ENCODE measurements at places on chromosomes 3 and 15. TPM values are rescaled to one million over a fixed set of nuclear protein-coding genes. Genes with fewer than 3 reads are reported as not detected.

The KCNH8 gene
- total RNA-seq, result 0.77 TPM

DNA sequence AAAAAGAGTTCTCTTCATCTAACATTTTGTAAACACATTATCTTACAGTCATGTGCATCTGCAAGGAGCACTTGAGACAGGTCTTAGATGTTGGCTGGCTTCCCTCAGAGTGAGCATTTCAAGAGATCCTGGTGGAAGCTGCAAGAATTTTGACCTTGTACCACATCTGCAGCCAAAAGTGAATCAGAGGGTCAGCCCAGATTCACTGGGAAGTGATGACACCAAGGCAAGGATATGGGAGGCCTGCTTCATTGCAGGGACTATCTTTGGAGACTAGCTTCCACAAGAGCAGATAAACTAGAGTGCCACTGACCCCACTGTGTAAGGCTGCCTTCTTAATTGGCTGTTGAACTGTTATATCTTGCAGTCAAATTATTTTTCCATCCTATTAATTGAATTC is 21.3 kb upstream of the GADL1 start:
- no peak for DNase-seq

The HES1 gene
- 102 TPM for total RNA-seq

- DNase-seq, result peak; percentile 61
These were observed 41.5 kb downstream of the CP start for GRCh38 chr3:149180057-149180573.

The SPESP1 gene
- 5.9 TPM for total RNA-seq

- DNase-seq, result no peak
These were observed 81.7 kb downstream of the HCN4 start for GRCh38 chr15:73287019-73287418.

- no peak for DNase-seq
These were observed 20.1 kb downstream of the ALS2CL start for GRCh38 chr3:46673151-46674030.

- no peak for DNase-seq
These were observed 633.4 kb upstream of the KCNMB2 start for GRCh38 chr3:177902876-177903275.

The STARD5 gene
- total RNA-seq, result 34.7 TPM

GRCh38 chr3:78632925-78633553 is 1134.8 kb downstream of the ROBO1 start:
- DNase-seq, result no peak

GRCh38 chr3:1235526-1236120 is 142.8 kb downstream of the CNTN6 start:
- no peak for DNase-seq

The FBXW12 gene
- total RNA-seq, result not detected

DNA sequence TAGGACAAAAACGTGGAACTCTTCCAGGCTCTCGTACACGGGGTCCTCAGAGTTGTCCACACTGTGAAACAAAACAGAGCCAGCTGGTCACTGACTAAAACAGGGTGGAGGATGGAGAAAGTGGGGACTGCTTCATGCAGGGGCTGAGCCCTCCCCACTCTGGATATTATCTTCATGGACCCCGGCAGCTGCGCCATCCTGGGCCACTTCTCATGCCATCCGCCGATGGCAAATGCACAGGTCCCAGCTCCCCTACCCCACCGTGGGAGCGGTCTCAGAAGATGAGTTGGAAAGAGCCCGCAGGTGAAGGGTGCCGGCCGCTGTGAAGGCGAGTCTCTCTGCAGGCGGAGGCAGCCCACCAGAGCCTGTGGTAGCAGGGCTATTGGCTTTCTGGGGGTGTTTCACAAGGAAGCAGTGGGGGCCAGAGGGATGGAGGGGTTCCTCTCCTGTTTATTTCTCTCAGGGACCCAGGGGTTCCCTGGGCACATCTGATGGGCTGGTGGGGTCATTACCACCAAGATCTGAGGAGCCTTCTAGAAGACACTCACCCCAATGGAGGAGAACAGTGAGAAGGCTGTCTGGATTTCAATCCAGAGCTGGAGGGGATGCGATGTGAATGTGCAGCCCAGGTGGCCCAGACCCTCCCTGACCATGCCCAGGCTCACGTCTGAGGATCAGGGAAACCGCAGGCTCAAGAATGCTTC is 177.3 kb downstream of the KLF13 start:
- DNase-seq, result peak; percentile 10

The SNTN gene
- total RNA-seq, result not detected

The PLSCR4 gene
- 54.8 TPM for total RNA-seq

The DPPA4 gene
- total RNA-seq, result 1.9 TPM

GRCh38 chr3:182697345-182697919 is 95.9 kb upstream of the ATP11B start:
- DNase-seq, result no peak

GRCh38 chr3:122620399-122620798 is 42.9 kb downstream of the PARP15 start:
- DNase-seq, result no peak

- no peak for DNase-seq
These were observed 100.6 kb downstream of the SLMAP start for GRCh38 chr3:57856675-57857074.

DNA sequence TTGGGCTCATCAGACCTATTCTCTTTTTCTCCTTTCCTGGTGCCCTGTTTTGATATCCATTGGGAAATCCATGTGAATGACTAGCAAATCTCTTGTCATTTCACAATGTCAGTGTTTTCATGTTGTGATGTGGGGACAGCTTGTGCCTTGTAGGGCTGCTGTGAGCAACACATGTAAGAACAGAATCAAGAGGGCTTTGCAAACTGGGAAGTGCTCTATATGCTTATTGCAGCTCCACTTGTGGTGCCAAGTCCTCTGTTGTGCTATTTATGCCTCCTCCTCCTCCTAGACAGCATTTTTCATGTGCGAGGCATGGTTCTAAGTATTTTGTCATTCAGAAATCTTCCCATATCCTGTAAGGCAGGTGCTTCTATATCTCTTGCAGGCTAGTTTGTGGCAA is 56.4 kb downstream of the ZNF621 start:
- DNase-seq, result no peak

DNA sequence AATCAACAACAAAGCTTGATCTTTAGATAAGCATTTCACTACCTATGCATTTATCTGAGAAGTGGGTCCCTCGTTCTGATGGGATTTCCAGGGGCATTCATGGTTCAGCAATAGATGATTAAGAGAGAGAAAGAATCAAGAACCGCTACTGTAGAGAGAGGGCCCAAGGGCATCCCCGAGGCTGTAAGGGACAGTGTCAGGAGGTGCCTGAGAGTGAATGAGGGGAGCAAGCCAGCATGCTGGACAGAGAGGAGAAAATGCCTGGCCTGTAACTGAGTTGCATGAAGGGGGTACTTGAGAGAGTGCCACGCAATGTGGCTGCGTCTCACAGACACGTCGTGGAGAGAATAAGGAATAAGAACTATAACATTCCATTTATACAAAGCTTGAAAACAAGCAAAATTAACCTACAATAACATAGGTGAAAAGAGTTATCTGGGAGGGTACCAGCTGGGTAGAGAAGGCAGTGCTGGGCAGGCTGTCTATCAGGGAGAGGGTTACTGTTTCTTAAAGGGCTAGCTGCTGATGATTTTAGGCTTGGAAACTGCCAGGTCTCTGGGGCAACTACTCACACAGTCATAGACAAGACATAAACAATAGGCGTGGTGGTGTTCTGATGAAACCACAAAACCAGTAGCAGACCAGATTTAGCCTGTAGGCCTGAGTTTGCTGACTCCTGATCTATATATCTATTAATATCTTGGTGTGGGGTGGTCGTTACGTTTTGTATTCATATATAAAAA is 374.6 kb upstream of the CFAP20DC start:
- DNase-seq, result no peak

GRCh38 chr3:11850003-11850402 is 3.3 kb upstream of the TAMM41 start:
- no peak for DNase-seq

- DNase-seq, result no peak
These were observed 8.8 kb upstream of the LACTB start for GRCh38 chr15:63112871-63113270.

GRCh38 chr3:183385698-183386613 is 42.5 kb downstream of the MCF2L2 start:
- DNase-seq, result peak; percentile 74

The ITIH3 gene
- total RNA-seq, result 0.32 TPM

DNA sequence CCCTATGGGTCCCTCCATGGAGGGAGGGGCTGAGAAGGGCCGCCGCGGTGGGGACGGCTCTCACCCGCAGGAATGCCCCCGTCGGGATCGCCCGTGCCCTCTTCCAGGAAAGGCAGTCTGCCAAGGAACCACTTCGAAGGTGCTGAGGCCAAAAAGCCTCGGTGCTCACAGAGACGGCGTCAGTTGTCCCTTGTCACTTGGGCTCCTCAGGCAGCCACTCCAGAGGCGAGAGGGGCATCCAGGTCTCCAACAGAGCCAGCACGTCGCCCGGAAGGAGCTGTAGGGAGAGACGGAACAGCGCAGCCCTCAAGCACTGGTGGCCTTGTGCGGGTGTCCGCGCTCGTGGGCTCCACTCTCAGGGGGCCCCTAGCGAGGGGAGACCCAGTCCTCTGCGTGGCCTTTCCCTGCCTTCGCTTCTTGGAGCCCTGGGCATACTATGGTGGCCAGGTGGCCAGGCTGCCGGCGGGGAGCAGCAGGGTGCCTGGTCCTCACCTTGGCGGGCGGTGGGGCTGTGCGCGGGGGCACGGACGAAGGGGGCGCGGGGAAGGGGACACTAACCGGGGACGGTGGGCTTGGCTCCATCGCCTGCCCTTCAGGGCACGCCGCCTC is 994 bp downstream of the MESP1 start:
- no peak for DNase-seq

The CLEC3B gene
- 28.9 TPM for total RNA-seq

GRCh38 chr3:21273259-21274025 is 477.6 kb downstream of the ZNF385D start:
- DNase-seq, result no peak

- no peak for DNase-seq
These were observed 140.3 kb downstream of the ADAMTSL3 start for GRCh38 chr15:83794209-83794608.

GRCh38 chr3:178022599-178022998 is 513.6 kb upstream of the KCNMB2 start:
- DNase-seq, result no peak

The FAH gene
- 39.8 TPM for total RNA-seq

The P4HTM gene
- 34.9 TPM for total RNA-seq

The GABRR3 gene
- not detected for total RNA-seq

The LRTM1 gene
- not detected for total RNA-seq

DNA sequence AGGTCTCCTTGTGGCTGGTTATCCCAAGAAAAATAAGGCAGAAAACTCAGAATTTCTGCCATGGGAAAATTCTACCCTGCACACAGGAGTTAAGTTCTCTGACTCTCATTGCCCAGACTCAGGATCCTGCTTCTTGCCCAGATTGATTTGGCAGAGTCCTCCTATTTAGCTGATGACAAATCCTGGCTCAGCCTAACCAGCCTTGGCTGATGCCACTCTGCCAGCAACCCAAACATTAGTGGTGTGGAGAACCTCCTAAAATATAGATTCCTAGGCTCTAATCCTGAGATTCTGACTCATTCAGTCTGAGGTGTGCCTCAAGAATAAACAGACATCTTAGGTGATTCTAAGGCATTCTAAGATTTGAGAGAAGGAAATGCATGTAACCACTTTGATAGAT is 60.5 kb upstream of the ACTC1 start:
- no peak for DNase-seq

The SSR3 gene
- total RNA-seq, result 171 TPM

DNA sequence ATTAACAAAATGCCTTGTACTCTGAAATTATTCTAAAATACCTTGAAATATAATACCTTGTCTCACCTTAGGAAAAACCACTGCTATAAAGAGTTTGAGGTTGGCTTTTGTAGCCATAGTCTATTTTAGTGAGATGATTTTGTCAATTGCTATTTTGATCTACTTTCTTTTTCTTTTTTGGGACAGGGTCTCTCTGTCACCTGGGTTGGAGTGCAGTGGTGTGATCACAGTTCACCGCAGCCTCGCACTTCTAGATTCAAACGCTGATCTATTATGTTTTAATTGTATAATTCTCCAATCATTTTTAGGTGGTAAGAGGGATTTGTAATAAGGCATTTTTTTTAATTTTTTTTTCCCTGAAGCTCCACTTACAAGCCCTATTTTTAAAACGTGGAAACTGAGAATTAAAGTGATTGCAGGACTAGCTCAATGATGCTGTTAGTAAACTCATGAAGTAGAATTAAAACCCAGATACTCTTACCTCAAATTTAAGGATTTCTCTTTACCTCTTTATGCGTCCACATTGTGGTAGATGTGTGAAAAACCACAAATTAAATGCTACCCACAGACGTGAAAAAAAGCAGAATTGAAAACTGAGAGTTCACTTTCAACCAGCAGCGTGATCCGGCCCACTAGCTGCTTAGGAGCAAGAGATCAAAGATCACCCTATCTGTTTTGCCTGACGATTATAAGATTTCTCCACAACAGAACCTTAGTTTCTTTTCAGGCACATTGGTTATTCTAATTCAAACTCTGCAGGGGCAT is 384.2 kb downstream of the CGGBP1 start:
- no peak for DNase-seq

The PLA2G4E gene
- 0.67 TPM for total RNA-seq

DNA sequence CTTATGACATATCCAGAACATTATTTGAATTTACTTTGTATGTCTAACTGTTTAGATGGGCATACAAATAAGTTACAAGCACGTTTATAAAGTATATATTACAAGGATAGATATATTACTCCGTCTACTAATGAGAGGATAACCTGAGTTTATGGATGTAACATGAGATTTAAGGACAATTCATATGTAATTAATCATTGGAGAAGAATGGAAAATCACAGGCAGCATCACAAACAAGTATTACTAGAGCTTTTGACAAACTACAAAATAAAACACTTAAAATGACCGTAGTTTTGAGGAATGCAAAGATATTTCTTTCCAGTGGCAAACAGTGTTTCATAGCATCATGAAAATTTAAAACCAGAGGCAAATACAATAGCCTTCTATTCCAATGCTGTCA is 113.8 kb downstream of the ROBO1 start:
- DNase-seq, result no peak

DNA sequence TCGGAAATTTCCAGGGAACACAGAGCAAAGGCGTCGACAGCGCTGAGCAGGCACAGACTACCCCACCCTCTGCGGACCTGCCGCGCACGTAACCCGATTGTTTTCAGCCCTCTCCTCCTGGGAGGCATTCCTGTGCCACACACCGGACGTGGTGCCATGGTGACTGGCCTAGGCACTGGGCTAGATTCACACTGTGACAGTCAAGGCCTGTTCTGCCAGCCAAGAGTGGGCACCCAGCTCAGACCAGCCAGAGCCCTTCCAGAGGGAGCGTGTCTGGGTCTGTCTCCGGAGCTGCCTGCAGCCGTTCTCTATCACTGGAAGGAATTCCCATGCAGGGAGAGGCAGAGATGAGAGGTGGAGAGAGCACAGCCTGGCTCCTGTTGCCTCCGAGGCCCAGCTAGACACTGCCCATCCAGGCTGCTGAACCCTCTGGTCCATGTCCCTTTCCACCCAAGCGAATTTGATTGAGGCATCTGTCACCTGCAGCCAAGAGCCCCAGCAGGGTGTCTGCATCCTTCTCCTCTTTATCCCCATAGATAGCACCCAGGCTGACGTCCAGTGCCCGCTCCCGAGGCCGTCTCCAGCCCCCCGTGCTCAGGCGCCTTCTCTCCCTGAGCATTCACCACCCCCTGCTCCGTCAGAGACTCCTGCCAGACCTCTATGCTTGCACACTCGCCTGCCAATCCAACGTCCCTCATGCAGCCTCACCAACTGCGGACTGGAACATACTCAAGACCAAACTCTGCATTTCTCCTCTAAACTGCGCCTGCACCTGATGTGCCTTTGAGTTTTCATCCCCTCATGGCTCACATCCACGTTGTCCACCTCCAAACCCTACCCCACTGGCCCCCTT is 267.5 kb downstream of the OCA2 start:
- DNase-seq, result no peak
